T-cell (primary cell): ENCODE measurements at places on chromosomes 2 and 18.
A peak's percentile ranks its signal among the peaks of the same experiment; 100 is the strongest.

DNA sequence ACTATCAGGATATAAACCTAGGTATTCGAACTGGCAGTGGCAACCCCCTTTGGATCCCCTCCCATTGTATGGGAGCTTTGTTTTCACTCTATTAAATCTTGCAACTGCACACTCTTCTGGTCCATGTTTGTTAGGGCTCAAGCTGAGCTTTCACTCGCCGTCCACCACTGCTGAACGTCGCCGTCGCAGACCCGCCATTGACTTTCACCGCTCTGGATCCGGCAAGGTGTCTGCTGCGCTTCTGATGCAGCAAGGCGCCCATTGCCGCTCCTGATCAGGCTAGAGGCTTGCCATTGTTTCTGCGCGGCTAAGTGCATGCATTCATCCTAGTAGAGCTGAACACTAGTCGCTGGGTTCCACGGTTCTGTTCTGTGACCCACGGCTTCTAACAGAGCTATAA is 69.1 kb downstream of the LCLAT1 start:
- no peak for DNase-seq

GRCh38 chr2:149441255-149441654 is 110.9 kb downstream of the LYPD6 start:
- DNase-seq = no peak

- no peak for DNase-seq
Measured at GRCh38 chr2:49843314-49843713, 689.0 kb upstream of the FSHR start.

- no peak for DNase-seq
Measured at GRCh38 chr2:219362524-219363164, 25.1 kb downstream of the DNPEP start.

DNA sequence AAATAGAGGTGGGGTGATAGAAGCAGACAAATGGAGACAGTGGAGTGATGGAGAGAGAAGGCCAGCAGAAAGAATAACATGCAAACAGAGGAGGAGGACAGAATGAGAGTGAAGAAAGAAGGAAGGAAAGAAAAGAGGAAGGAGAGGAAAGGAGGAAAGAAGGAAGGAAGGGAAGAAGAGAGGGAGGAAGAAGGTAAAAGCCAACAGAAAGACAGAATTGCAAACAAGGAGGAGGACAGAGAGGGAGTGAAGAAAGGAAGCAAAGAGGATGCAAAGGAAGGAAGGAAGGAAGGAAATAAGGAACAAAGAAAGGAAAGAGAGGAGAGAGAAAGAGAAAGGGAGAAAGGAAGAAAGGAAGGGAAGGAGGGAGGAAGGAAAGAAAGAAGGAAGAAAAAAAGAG is 444.0 kb downstream of the IRS1 start:
- no peak for DNase-seq

DNA sequence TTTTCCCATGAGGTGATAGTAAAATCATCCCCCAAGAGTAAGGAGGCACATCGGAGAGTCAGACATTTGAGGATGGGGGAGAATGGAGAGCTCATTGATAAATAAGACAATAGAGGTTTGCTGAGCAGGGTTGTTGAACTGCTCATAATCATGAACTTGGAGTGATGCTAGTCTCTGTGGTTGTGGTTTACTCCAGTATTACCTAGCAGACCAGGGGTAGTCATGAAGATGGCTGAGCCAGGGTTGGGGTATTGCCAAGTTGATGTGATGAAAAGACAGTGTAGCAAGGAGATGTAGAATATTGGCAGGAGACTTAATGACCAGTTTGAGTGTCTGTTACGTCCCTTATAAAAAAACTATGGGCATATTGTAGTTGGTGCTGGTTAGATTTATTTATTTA is 25.4 kb downstream of the CYBRD1 start:
- no peak for DNase-seq

- DNase-seq = no peak
Measured at GRCh38 chr2:126221506-126221905, 434.5 kb upstream of the GYPC start.

DNA sequence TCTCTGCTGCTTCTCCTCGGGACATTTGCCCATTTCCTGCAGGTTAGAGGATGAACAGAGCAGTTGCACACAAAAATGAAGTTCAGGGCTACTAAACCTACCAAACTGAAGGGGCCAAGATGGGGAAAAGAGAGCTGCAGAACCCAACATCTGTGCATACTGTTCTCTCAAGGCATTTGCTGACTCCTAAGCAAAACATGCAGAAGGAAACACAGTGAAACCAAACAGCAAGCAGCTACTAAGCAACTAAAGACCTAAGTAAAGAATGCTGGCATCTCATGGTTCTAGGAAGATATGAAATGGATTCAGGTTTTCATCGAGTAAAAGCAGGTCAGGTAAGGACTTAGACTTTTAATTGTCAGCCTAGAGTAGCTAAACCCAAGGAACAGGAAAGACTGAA is 111.9 kb upstream of the SYT4 start:
- DNase-seq = no peak

GRCh38 chr2:237888389-237888788 is 29.0 kb downstream of the RAMP1 start:
- DNase-seq = no peak

- DNase-seq = peak; percentile 67
Measured at GRCh38 chr2:101823347-101823791, 125.9 kb downstream of the MAP4K4 start.

GRCh38 chr2:237653776-237654558 is 26.6 kb downstream of the LRRFIP1 start:
- DNase-seq = no peak

- no peak for DNase-seq
Measured at GRCh38 chr2:190807886-190808285, 72.7 kb upstream of the GLS start.

DNA sequence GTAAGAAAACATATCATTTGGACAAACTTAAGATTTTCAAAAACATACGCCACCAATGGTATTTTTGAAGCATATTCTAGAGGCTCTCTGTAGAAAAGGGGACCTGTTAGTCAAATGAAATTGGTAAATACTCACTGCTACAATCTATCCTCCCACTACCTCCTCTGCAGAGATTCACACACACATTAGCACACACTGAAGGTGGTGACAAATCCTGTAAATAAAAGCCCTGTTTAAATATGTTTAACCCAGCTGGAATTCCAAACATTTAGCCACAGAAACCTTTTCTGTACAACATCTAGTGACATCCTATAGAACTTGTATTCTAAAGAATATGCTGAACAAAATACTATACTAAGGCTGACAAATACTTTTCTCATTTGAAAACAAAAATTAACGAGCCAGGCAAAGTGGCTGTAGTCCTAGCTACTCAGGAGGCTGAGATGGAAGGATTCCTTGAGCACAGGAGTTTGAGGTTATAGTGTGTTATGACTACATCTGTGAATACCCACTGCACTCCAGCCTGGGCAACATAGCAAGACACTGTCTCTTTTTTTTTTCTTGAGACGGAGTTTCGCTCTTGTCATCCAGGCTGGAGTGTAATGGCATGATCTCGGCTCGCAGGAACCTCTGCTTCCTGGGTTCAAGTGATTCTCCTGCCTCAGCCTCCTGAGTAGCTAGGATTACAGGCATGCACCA is 25.9 kb downstream of the ALS2 start:
- DNase-seq = no peak

DNA sequence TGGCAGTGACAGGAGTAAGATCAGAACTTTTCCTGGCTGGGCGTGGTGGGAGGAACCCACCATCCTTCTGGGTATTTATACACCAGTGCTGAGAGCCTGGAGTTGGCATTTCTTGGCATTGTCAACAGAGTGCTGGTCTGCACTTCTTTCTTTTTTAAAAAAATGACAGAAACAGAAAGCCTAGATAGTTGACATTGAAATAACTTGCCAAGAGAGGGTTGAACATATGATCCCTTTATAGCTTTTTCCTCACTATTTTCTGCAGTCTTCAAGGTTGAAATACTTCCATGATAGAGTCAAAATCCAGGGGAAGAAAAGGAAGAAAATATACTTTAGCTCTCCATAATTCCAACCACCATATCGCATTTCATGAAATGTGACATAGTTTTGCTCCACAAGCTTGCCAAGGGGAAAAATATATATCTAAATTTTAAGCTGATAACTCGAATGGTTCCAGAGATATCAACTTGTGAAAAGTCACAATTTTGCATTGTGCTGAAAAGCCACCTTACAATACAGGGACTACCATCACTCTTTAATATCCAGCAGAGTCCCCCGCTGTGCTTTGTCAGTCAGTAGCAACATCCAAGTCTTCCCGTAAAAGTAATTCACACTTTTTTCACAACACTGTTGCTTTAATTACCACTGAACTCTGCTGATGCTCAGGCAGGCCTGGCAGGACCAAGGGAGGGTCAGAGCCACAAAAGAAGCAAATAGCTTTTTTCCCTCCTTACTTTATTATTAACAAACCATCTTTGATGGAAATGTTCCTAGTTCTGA is 764.9 kb upstream of the FANCL start:
- no peak for DNase-seq

DNA sequence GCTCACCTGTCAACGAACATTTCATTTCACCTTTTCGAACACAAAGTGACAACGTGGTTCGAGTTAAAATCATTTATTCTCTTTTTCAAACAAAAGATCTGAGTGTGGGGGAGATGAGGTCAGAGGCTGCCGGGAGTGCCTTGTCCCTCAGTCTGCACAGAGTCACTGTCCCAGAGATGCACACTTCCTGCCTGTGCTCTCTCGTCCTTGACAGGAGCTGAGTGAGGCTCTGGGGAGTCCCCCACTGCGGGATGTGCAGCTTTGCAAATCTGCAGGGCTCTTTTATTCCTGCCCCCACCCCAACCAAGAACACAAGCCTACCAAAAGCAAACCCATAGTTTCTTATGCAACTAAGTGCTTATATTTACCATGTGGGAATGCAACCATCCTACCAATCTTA is 497.8 kb downstream of the EIPR1 start:
- DNase-seq = no peak

GRCh38 chr18:74147779-74148542 is at the start of the genes FBXO15 and TIMM21:
Gene FBXO15 (minus strand): TSS chr18:74147834. CDS start chr18:74147785, 49 bp downstream.
Gene TIMM21 (plus strand): TSS chr18:74148523. CDS start chr18:74148809, 286 bp downstream.
- DNase-seq = peak; percentile 94

DNA sequence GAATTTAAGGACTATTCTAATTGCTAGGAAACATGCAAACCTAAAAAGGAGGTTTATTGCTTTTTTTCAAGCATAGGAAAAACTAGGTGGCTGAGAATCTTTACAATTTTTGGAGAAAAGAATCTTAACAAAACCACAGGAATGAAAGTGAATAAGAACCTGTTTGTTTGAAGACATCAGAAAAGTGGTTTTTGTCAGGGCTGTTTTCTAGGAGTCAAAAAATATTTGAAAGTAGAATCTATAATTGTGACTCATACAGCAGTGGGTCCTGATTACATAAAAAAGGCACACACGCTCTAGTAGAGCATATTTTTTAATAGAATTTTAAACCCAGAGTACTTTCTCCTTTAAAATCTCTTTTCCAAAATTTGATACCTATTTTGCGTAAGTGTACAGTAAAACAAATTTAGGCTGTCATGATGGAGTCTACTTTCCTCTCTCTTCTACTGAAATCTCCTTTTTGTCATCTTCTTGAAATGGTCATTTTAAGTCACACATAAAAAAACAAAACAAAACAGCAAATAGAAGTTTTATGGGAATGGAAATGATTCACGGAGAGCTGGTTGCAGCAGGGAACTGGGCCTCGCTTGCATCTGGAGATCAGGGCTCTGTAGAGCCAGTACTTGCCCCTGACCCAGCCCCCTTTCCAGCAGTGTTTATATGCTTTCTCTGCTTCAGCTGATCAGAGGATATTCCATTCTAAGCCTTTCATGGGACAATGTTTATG is 59.1 kb upstream of the PELI1 start:
- no peak for DNase-seq

DNA sequence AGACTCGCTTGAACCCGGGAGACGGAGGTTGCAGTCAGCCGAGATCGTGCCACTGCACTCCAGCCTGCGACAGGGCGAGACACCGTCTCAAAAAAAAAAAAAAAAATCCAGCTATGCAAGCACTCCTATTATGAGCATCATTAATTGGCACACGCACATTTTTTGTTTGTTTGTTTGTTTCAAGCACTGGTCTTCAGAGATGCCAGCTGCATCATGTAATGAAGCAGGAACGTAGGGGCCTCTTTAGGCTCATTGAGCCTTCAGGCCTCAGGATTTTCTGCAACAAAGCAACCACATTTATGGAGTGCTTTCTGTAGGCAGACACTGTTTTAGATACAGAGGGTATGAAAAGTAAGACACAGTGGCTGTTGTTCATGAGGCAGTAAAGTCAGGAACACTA is 585.8 kb downstream of the CNTNAP5 start:
- DNase-seq = no peak

- no peak for DNase-seq
Measured at GRCh38 chr2:133766164-133766832, 198.0 kb upstream of the NCKAP5 start.

GRCh38 chr18:9838144-9838877 is 47.5 kb upstream of the TXNDC2 start:
- no peak for DNase-seq

DNA sequence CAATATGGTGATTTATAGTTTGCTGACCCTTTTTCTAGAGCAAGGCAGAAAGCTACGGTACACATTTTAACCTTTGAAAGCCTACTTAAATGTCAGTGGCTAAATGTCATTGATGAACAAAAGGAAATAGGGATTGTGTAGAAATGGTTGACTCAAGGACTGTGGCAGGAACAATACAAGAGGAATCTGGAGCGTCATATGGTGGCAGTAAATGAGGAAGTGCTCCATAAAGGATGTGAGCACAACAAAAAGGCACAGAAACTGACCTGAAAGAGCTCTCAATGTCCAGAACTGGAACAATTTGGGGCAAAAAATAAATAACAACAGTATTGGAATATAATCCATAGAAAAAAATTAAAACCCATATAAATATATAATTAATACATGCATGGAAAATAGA is 443.9 kb upstream of the VRK2 start:
- no peak for DNase-seq

DNA sequence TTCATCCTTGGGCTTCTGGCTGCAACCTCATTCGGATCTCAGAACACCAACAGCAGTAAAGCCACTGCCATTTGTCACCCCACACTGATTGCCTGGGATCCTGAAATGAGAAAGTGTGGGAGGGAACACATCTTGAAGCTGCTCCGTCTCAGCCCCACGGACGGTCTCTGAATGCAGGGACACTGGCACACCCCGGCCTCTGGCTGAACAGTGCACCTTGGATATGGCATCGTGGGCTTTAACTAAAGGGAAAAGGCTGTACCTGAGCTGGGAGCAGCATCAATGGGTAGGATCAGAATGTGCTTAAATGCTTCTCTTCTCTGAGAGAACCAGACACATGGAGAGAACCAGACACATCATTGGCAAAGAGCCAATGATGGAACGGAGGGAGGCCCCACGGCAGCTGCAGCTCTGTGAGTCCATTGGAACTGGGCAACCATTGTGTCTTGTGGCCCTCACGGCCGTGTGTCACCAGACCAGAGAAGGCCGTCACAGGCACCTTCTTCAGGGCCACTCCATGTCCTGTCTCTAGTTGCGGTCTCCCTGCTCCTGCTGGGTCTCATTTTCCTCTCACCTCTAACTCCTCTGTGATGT is 193.4 kb upstream of the MYT1L start:
- DNase-seq = no peak

- DNase-seq = no peak
Measured at GRCh38 chr2:45895241-45895861, 243.9 kb downstream of the PRKCE start.

GRCh38 chr2:235479604-235480003 is 14.2 kb upstream of the AGAP1 start:
- no peak for DNase-seq

- DNase-seq = no peak
Measured at GRCh38 chr2:231701456-231702373, 6.6 kb upstream of the PTMA start.
